Neural progenitor cell (in vitro differentiated cells): ENCODE measurements at places on chromosomes 11 and 22. TPM values are rescaled to one million over a fixed set of nuclear protein-coding genes. Genes with fewer than 3 reads are reported as not detected.

- DNase-seq: no peak
These were observed 3.2 kb downstream of the CD6 start for GRCh38 chr11:60974726-60975125.

- DNase-seq: no peak
These were observed 30.9 kb downstream of the P4HA3 start for GRCh38 chr11:74280494-74280893.

GRCh38 chr22:38569972-38570778, at the start of gene DMC1:
Gene DMC1 (minus strand): TSS chr22:38570183. CDS start chr22:38568256, 1,927 bp downstream.
- peak; percentile 99 for DNase-seq

GRCh38 chr11:31847761-31848160, 36.6 kb upstream of the PAX6 start:
- DNase-seq: no peak

Gene APOA4
- total RNA-seq: 0.12 and 0.56 TPM in 2 replicates

- no peak for DNase-seq
These were observed 2.4 kb downstream of the LTBP3 start for GRCh38 chr11:65555693-65556231.

Gene POLD3
- 45.4 and 56.9 TPM in 2 replicates for total RNA-seq

GRCh38 chr11:106442032-106442431, 364.6 kb downstream of the AASDHPPT start:
- no peak for DNase-seq

GRCh38 chr11:117837070-117837776, 12.7 kb upstream of the FXYD2 start:
- no peak for DNase-seq
